ENCODE measurements at places on chromosomes 3 and 15.

DNA sequence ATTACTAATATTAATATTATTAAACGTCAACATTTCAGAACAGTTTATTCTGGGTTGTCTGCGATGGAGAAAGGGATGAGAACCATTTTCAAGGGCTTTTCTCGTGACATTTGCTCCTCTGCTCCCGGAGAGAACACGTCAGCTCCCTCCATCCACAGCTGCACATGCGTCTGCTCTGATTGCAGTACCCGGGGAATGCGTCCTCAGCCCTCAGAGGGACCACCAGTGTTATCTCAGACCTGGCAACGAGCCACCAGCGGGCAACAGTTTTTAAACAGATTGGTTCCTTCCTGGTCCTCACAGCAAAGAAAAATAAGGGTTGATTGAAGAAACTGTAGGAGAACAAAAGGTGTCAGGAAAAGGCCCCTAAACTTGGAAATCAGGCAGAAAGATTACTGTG lies 202.2 kb upstream of the ADAMTS9 start:
- DNase-seq = no peak

DNA sequence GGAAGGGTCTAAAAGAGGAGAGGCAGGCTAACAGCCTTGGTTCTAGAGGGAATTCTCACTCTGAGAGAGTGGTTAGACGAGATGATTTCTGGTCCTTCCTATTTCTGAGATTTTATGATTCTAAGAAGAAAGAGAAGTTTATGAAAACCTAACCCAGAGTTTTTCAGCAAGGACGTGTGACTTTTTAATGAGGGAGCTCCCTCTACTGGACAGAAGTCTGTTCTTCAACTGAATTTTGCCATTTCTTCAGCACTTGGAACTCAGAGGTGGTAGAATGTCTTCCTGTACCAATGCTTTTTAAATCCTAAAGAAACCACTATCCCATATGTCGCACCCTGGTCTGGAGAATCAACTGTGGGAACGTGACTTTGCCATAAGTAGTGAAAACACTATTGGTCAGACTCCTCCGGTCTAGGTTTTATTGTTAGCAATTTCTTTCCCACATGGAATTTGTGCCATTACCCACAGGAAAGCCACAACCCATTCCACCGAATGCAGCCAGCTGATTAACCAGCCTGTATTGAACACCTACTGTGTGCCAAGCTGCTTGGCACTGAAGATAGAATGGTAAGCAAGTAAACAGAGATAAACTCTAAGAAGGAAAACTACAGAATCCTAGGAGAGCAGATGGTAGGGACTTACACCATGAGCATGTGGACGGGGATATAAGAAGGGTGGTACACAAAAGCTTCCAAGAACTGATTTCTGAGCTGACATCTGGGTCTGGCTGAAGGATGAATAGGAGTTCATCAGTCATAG lies 199.5 kb upstream of the LMCD1 start:
- peak; percentile 79 for DNase-seq

- DNase-seq = peak; percentile 75
Observed at GRCh38 chr3:99938270-99938911, 120.7 kb downstream of the CMSS1 start.

GRCh38 chr3:171183042-171183441 lies 156.5 kb upstream of the SLC2A2 start:
- no peak for DNase-seq

DNA sequence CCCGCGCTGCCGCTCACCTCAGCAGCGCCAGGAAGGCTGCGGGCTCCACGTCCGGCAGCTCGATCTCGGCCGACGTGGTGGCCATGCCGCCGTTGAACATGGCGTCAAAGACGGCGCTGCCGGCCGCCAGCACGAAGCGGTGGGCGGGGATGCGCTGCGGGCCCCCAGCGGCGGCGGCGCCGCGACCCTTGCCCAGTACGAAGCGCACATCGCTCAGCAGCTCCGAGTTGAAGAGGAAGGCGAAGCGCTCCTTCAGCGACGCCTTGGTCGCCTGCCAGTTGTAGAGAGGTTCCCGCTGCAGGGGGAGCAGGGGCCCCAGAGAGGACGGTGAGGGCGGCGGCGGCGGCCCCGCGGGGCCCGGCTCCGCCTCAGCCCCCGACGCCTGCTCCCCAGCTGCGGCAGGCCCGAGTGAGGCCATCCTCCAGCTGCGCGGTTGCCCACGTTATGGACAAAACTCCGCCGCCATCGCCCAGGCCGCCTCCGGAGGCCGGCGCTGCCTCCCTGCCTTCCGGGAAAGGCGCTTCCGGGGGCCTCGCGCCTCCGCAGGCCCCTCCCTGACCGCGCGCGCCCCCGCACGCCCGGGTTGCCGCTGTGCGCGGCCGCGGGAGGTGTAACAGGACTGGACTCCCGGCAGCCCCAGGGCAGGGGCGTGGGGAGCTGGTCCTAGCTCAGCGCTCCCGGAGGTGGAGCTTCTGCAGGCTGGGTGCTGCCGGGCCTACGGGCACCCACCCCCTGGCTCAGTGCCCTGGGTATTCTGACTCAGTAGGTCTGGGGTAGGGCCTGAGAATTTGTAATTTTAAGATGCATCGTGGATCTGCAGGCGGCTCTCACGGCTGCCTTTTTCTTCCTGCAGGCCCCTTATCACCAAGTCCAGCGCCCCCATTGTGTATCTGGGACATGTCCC lies at the start of gene BTBD1:
TSS of gene BTBD1 (minus strand) at position 519 of the 904 bp plus-strand sequence. CDS start at position 418, 101 bp downstream.
- DNase-seq = peak; percentile 98

GRCh38 chr3:56966509-56966908 lies 94.0 kb upstream of the SPATA12 start:
- DNase-seq = no peak

GRCh38 chr3:98188545-98188944 lies 22.0 kb downstream of the OR5H15 start:
- DNase-seq = peak; percentile 79

DNA sequence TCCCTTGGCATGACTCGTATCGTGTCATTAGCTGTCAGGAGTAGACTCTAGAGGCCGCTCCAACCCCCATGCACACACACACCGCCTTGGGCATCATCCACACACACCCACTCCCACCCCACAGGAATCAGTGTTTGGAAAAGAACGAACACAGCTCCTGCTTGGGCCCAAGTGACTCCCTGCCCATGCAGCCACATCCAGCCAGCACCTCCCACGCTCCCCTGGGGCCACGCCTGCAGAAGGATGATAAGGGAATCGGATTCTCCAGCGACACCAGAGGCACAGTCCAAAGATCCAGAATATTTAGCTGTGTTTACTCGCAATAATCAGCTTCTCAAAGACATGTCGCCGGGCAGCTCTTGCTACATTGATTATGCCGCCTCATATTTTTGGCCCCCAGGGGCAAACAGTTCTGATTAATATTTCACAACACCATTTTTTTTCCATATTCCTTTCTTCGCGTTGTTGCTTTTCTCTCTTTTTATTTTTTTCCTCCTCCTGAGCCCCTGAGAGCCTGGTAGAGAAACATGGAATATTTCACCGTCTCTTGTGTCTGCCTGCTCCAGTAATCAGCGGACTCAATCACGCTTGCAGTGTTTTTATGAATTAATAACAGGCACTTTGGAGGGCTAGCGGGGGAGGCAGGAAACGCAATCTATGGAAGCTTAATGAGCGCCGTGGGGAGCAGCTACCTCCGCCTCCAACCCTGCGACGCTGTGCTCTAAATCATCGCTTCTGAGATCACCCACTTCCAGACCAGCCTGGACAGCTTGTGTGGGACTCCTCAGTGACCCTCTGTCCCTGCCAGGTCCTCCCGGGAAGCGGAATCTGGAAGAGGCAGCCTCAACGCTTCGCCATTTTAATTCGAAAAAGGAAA lies 221.4 kb downstream of the TLE3 start:
- DNase-seq = no peak

DNA sequence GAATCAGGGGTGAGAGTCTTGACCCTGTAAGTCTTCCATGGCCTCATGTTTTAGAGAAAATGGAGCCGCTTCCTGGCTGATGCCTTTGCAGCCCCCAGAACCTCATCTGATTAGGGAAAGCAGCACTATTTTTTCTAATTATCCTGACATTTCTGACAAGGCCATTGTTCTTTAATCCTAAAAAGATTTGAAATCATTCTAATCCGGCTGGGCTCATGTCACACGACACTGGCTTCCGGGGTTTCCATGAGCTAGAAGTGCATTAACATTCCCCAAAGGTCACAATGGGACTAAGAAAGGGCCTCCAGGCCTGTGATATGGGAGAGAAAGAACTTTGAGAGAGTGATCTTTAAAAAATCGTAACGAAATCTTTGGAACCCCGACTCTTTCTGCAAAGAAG lies 33.1 kb downstream of the RBP2 start:
- DNase-seq = peak; percentile 38

DNA sequence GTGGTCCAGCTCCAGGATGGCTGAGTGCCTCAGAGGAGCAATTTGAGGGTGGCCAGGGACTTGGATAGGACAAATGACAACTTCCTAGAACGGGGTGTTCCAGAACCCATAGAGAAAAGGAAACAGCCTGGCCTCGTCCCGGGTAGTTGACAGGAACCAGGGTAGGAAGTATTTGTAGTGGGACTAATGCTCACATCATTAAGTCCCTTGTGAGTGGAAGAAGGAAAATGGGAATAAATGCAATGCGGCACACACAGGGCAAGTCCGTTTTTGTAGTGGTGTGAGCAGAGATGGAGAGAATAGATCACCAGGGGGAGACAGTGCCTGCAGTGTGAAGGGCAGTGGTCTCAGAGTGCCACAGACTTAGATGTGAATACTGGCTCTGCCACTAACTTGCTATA lies 19.6 kb downstream of the TIMP4 start:
- peak; percentile 71 for DNase-seq

- no peak for DNase-seq
Observed at GRCh38 chr15:100973351-100974111, 54.4 kb downstream of the LRRK1 start.

- DNase-seq = no peak
Observed at GRCh38 chr3:10919636-10920035, 72.9 kb upstream of the SLC6A1 start.

GRCh38 chr3:48014358-48014757 lies 1.9 kb downstream of the MAP4 start:
- DNase-seq = no peak

DNA sequence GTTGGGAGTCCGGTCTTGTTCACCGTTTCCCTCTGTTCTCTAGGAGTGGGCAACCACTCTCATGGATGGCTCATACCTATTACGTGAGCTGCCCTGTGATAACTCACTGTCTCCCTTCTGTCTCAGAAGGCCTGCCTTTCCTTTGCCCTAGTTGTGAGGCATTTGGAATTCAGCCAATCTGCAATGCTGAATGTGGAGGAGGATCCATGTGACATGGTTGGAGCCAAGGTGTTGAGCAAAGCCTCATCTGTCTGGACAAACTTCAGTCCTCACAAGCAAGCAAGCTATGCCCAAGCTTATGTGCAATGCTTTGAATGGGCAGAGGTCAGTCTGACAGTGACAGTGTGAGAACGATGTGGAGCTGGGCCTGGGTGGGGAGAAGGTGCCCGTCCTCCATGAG lies 37.8 kb upstream of the ATP10A start:
- DNase-seq = no peak

GRCh38 chr3:182092662-182093262 lies 381.0 kb downstream of the SOX2 start:
- peak; percentile 50 for DNase-seq

DNA sequence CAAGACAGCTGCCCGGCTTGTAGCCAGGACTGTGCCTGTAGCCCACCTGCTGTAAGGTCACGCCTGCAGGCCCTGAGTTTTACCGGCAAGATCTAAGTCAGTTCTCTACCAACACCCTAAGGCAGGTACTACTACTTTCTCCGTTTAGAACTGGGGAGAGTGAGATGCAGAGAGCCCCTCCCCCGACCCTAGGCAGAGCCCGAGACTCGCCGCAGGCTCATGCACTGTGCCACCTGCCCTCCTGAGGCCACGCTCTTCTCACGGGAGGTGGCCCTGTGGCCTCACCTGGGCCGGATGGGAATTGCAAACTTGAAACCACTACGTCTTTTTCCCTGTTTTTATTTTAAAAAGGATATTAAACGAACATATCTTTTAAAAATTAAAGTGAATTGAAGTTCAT lies 36.9 kb upstream of the PCSK6 start:
- DNase-seq = no peak

DNA sequence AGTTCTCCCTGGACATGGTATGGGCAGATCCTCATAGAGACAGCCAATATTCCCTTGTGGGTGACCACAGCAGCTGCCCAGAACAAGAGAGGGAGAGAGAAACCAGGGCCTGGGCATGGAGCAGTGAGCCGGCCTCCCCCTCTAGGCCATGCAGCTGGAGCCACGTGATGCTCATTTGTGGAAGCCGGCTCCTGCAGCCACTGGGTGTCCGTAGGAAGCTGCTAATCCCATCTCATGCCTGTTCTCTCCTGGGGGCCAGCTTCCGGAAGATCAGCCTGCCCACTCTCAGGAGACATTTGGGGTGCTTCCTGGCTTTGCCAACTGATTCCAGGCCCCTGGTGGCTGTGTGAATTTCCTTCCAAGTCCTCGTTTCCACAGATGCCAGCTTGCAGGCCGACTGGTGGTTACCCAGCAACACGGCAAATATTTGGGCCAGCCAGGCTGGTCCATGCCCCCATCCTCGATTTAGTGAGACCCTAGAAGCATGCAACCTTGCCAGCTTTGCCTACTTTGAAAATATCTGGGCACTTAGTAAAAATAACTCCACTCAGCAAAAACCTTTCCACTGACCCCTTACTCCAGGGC lies 55.3 kb downstream of the LINGO1 start:
- no peak for DNase-seq

DNA sequence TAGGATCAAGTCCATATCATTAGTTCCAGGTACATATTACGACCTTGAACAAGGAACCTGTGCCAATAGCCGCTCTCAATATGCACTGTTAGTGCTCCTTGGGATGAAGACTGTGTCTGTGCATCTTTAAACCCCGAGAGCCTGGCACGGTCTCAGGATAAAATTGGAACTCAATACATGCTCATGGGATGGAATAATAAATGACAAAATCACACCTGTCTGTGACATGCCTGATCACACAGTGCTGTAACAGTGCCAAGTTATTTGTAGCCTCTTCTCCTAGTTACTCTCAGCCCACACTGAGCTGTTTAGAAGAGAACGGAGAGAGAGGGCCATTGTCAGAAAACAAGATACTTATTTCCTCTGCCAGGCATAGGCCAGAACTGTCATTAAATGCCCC lies 82.2 kb downstream of the SSR3 start:
- DNase-seq = no peak

DNA sequence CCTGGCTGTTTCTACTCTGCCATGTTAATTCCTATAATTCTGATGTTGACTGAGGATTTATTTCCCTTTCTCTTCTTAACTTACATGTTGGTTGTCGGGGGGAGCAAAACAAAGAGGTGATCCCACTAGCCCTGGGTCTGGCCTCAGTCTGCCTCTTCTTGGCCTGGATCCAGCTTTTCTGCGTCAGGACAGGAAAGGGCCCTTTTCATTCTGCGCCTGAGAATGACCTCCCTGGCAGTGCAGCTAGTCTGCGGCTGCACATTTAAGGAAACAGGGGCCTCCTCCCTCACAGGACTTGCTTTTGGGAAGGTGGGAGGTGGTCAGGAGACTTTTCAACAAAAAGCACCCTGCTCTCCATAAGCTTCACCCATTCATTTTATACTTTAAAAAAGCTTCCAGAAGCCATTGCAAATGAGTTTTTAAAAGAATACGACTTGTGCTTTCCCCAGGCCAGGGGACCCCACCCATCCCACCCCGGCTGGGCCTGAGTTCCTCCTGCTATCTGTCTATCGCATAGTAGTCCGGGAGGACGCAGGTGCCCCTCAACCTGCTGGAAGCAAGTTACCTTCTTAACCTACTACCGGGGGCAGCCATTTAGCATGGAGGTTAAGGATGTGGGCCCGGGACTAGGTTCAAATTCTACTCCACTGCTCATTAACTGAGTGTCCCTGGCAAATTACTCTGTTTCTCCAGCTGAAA lies 21.3 kb upstream of the EHD4 start:
- DNase-seq = no peak

Data from Karpas-422 (cell line).